Upper lobe of right lung (tissue), 1 donor: ENCODE measurements at places on chromosomes 1 and 21. TPM values are rescaled to one million over a fixed set of nuclear protein-coding genes. Genes with fewer than 3 reads are reported as not detected.

Gene L1TD1
- total RNA-seq: 0.67 TPM

Gene RNU1-1
- total RNA-seq: 6,622 TPM

Gene NIT1
- total RNA-seq: 42.1 TPM

Gene LRRC39
- total RNA-seq: 0.58 TPM

Gene APCS
- total RNA-seq: not detected

Gene KCNE2
- total RNA-seq: 0.52 TPM

Gene LRRIQ3
- 0.67 TPM for total RNA-seq

Gene TMEM269
- total RNA-seq: not detected

Gene C1orf216
- total RNA-seq: 13.9 TPM

Gene PLEKHA6
- total RNA-seq: 7.1 TPM

Gene NAV1
- 34.1 TPM for total RNA-seq

Gene NUP133
- 33.8 TPM for total RNA-seq

Gene OR2L3
- total RNA-seq: not detected

Gene TEX38
- not detected for total RNA-seq

Gene DNAJC28
- 2.3 TPM for total RNA-seq

Gene TFF3
- total RNA-seq: 19.6 TPM

Gene TSACC
- total RNA-seq: not detected

Gene TPTE
- total RNA-seq: not detected

Gene TEX50
- not detected for total RNA-seq

Gene KRTAP20-1
- total RNA-seq: not detected

Gene FAM151A
- not detected for total RNA-seq

Gene LIN28A
- total RNA-seq: not detected

Gene ATAD3B
- total RNA-seq: 24.3 TPM

Gene NTMT2
- not detected for total RNA-seq

Gene BEND5
- total RNA-seq: 3.4 TPM

Gene OR2T35
- total RNA-seq: not detected

Gene CATSPERE
- total RNA-seq: 1.1 TPM

Gene RBM11
- total RNA-seq: 1.7 TPM

Gene GLUL
- total RNA-seq: 1,001 TPM

Gene BMP8B
- 2.7 TPM for total RNA-seq

Gene PDZK1
- 0.67 TPM for total RNA-seq

Gene GJB5
- total RNA-seq: not detected

Gene B3GALT2
- 6.8 TPM for total RNA-seq

Gene SPATA46
- not detected for total RNA-seq

Gene FCRL3
- 0.67 TPM for total RNA-seq

Gene SELENBP1
- 321 TPM for total RNA-seq

Gene VAV3
- 8.5 TPM for total RNA-seq

Gene PGBD5
- 5.1 TPM for total RNA-seq

Gene OBSCN
- total RNA-seq: 39.4 TPM

Gene LENEP
- total RNA-seq: not detected

Gene NFIA
- total RNA-seq: 66.6 TPM

Gene OR2T33
- not detected for total RNA-seq

Gene OR2L8
- not detected for total RNA-seq

Gene MAP3K21
- total RNA-seq: 9.1 TPM

Gene GOLT1A
- 22.4 TPM for total RNA-seq

Gene LCE5A
- total RNA-seq: not detected

Gene AQP10
- 0.64 TPM for total RNA-seq

Gene GCSAML
- 2.7 TPM for total RNA-seq

Gene TRNP1
- 16.2 TPM for total RNA-seq

Gene KCNK2
- total RNA-seq: 0.26 TPM

Gene DISC1
- 9.5 TPM for total RNA-seq

Gene NUCKS1
- total RNA-seq: 117 TPM

Gene USH2A
- total RNA-seq: not detected
